ENCODE measurements at places on chromosomes 1 and 21. TPM values are rescaled to one million over a fixed set of nuclear protein-coding genes. Genes with fewer than 3 reads are reported as not detected.

The COL11A1 gene
- total RNA-seq = 0.07 TPM

The SLC1A7 gene
- total RNA-seq = not detected

The GPR3 gene
- 0.14 TPM for total RNA-seq

The USP25 gene
- 17.9 TPM for total RNA-seq

The LDLRAD1 gene
- 0.42 TPM for total RNA-seq

The ORC1 gene
- 15.3 TPM for total RNA-seq

The CASZ1 gene
- total RNA-seq = 36.1 TPM

The PPIAL4G gene
- not detected for total RNA-seq

The AQP10 gene
- 0.78 TPM for total RNA-seq

The WDR4 gene
- total RNA-seq = 12.3 TPM

The GCSAML gene
- not detected for total RNA-seq

The SFN gene
- total RNA-seq = 1,524 TPM

The DESI2 gene
- total RNA-seq = 25.0 TPM

The PERM1 gene
- not detected for total RNA-seq

The PDE9A gene
- total RNA-seq = 1.4 TPM

The PDPN gene
- 18.9 TPM for total RNA-seq

The ELAPOR1 gene
- total RNA-seq = 0.23 TPM

The LRRC3 gene
- 0.60 TPM for total RNA-seq

The CAPN8 gene
- not detected for total RNA-seq

The TIAM1 gene
- total RNA-seq = 19.3 TPM

The GJC2 gene
- total RNA-seq = 0.99 TPM

The ANKRD45 gene
- total RNA-seq = not detected

The RNU1-2 gene
- total RNA-seq = under 0.01 TPM

The ADORA3 gene
- not detected for total RNA-seq

The FAM131C gene
- 3.5 TPM for total RNA-seq

The DNALI1 gene
- total RNA-seq = 3.3 TPM

All from airway epithelial cell (primary cell).